Activated CD4-positive, CD25-positive, alpha-beta regulatory T cell treated with anti-CD3 and anti-CD28 coated beads, Interleukin-2, amount 50 U/mL, for 24 hours (primary cell): ENCODE measurements at places on chromosomes 3 and 15.

DNA sequence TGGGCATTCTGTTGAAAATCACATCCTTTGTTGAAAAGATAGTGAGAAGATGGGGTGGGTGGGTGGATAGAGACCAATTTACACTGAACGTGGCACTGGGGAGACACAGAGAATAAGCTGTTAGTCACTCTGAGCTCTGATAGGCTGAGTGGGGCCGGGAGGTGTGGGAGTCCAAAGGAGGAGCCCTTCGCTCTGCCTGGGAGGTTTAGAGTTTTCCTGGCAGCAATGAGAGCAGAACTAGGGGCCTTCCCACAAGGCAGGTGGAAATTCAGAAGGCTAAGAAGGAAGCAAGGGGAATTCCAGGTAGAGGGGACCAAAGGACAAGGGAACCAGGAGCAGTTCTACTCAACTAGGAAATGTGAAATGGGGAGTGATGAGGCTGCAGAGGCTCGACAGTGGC lies 272.7 kb downstream of the RPLP1 start:
- no peak for ATAC-seq

DNA sequence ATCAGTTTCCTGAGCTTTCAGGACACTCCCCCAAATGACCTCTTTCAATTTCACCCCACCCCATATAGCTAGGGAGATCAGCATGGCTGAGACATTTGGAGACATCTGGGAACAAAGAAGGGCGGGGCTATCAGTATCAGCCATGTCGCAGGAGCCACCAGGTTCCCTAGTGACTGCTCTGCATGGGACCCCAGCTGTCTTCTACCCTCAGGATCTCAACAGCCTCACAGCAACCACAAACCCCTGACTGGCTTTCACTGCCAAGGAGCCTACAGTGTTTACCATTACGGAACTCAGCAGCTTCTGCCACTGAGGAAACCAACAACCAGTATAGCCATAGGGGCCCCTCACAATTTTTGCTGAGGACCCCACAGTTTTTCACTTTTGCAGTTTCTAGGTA lies 269.6 kb upstream of the TRIM42 start:
- ATAC-seq: no peak

- no peak for ATAC-seq
These were observed 164.9 kb upstream of the SETMAR start for GRCh38 chr3:4138150-4138785.

DNA sequence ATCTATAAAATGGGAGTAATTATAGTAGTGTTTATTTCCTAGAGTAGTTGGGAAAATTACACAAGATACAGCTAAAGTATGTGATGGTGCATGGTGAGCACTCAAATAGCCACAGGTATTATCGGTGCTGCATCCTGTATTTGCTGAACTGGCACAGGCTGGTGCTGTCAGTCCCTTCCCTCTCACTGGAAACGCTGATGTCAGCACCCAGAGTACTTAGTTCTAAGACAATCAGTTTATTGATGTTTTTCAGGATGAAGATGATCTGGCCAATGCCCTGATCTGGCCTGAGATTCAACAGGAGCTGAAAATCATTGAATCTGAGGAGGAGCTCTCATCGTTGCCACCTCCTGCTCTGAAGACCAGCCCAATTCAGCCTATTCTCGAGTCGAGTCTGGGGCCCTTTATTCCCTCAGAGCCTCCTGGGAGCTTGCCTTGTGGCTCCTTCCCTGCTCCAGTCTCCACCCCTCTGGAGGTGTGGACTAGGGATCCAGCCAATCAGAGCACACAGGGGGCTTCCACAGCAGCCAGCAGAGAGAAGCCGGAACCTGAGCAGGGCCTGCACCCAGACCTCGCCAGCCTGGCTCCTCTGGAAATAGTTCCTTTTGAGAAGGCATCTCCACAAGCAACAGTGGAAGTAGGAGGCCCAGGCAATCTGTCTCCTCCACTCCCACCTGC lies 49.7 kb downstream of the TMEM39A start:
- ATAC-seq: no peak

DNA sequence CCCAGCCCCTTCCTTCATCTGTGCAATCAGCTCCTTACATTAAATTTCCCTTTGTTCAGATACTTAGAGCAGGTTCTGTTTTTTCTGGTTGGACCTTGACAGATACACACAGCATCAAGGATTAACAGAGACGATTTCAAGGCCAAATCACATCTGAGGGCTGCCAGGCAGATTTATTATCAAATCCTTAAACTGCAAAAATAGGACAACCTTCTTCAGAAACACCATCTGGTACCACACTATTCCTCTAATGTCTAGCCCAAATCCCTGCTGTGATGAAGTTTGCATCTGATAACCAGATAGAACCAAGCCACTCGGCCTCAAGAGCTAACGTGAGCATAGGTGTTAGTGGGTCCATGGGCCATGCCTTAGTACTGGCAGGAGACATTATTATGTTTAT lies 250.7 kb upstream of the PROK2 start:
- no peak for ATAC-seq

DNA sequence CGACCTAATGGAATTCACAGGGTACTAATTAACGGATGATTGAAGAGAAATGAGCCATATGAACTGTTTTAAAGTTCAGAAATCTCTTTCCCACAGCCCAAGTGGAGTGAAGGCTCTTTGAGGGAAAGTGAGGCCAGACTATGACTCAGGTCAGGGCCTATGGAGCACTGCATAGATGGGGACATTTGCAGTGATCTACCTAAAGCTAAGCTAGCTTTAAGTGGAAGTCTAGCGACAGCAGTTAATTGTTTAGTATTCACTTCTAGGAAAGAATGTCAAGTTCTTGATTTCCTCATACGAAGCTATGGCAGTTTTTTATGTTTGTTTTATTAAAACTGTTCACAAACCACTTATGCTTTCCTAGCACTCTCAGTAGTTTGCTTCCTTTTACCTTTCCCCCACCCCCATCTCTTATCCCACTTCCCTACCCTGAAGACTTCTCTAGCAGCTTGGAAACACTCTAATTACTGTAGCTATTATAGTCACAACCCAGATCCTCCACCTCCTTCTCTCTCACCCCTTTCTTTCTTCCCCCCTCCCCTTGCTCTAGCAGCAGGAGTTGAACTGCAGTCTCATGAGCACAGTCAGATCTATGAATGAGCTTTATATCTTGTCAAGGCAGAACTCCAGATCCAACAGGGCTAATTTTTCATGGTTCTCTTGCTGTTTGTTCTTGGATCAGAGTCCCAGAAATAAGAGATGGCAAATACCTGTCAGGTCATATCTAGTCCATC lies 6.2 kb downstream of the ZNF609 start:
- no peak for ATAC-seq

GRCh38 chr15:52164631-52165265 lies 26.4 kb downstream of the GNB5 start:
- ATAC-seq: no peak

GRCh38 chr3:167773584-167773983 lies 38.1 kb downstream of the SERPINI1 start:
- no peak for ATAC-seq

DNA sequence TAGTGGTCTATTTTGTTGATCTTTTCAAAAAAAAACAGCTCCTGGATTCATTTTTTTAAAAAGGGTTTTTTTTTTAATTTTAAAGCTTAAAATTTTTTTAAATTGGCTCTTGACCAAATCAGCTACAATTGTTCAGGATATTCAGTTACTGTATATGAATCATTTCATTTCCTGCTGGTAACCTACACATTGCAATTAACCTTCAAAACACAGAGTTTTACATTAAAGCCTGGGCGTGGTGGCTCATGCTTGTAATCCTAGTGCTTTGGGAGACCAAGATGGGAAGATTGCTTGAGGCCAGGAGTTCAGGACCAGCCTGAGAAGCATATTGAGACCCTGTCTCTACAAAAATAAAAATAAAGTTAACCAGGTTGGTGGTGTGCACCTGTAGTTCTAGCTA lies 163.4 kb downstream of the ALDH1A2 start:
- ATAC-seq: no peak

DNA sequence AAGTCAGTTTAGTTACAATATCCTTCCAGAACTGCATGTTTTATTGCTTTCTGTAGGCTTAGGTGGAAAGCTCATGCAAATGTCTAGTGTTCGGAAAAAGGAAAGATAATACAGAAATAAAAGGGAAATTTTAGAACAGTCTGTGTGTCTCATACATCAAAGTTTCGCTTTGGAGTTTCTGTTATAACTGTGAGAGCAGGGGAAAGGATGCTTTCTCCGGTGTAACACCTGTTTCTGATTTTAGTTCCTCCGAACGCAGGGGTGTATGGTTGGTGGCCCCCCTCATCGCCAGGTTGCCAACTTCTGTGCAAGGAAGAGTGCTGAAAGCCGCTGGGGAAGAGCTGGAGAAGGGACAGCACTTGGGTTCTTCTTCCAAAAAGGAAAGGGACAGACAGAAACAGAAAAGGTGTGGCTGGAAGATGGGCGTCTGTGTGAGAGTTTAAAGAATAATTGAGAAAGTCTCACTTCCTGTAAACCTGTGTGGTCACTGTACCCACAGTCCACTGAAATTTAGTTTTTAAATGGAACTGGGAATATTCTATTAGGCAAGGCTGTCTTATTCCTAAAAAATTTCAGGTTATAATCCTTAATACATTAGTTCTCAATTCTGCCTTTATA lies 6.7 kb downstream of the P2RY12 start:
- ATAC-seq: no peak

GRCh38 chr3:36505393-36505792 lies 125.1 kb downstream of the STAC start:
- no peak for ATAC-seq

- ATAC-seq: peak; percentile 24
These were observed 143.7 kb upstream of the KCNMB2 start for GRCh38 chr3:178392511-178392926.

GRCh38 chr3:130760922-130761321 lies 14.3 kb upstream of the PIK3R4 start:
- no peak for ATAC-seq

- no peak for ATAC-seq
These were observed 276.0 kb downstream of the GBE1 start for GRCh38 chr3:81485444-81485865.
